ENCODE measurements at places on chromosomes 2 and 18.

GRCh38 chr18:12435867-12436266 lies 28.1 kb downstream of the PRELID3A start:
- no peak for DNase-seq

DNA sequence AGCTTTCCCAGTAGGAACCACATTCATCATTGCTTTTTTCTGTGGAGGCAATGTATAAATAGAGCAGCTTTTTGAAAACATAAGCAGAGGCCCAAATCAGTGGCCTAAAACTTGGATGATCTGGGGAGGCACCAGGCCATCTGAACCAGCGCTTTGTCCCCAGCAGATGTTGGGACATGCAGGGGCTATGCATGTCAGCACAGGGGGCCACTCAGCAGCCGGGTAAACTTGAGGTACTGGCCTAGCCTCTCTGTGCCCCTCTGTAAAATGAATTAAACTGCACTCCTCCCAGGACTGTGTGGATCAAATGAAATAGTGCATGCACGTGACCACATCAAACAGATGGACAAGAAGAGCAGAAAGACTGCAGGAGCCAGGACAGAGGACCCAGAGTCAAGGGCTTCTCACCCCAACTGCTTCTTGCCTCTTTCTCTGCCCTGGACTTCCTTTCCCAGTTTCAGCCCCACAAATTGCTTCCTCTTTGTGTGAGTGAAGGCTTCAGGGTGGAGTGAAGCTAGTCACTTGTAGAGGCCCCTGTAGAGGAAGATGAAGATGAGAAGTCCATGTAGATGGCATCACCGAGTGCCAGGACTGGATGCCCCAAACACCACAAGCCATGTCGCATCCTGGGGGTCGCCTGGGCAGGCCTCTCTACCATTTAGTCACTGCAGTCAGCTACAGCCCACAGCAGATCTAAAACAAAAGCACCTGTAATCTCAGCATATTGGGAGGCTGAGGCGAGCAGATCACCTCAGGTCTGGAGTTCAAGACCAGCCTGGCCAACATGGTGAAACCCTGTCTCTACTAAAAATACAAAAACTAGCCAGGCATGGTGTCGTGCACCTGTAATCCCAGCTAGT lies 53.2 kb downstream of the IMPA2 start:
- no peak for DNase-seq

GRCh38 chr2:3189961-3190360 lies 187.7 kb downstream of the EIPR1 start:
- DNase-seq: no peak

- DNase-seq: no peak
Measured at GRCh38 chr2:237720957-237721356, 77.6 kb upstream of the RBM44 start.

- DNase-seq: no peak
Measured at GRCh38 chr2:40043191-40043590, 264.1 kb upstream of the THUMPD2 start.

GRCh38 chr18:46250084-46250811 lies 146.1 kb downstream of the HAUS1 start:
- peak; percentile 68 for DNase-seq

GRCh38 chr18:42274488-42275137 lies 319.6 kb downstream of the PIK3C3 start:
- DNase-seq: no peak

Measured in activated naive CD4-positive, alpha-beta T cell treated with anti-CD3 and anti-CD28 coated beads, Interleukin-2, amount 10 ng/mL, durations not matched to agents 7 days and 5 days (primary cell).